NCI-H1105 treated with DMSO at 0.1 percent for 48 hours (cell line): ENCODE measurements at places on chromosomes 6 and 20.

- peak; percentile 63 for DNase-seq
Measured at GRCh38 chr6:119347466-119348095, 2.0 kb downstream of the MAN1A1 start.

GRCh38 chr20:50874111-50874757 lies 57.0 kb downstream of the ADNP start:
- no peak for DNase-seq

DNA sequence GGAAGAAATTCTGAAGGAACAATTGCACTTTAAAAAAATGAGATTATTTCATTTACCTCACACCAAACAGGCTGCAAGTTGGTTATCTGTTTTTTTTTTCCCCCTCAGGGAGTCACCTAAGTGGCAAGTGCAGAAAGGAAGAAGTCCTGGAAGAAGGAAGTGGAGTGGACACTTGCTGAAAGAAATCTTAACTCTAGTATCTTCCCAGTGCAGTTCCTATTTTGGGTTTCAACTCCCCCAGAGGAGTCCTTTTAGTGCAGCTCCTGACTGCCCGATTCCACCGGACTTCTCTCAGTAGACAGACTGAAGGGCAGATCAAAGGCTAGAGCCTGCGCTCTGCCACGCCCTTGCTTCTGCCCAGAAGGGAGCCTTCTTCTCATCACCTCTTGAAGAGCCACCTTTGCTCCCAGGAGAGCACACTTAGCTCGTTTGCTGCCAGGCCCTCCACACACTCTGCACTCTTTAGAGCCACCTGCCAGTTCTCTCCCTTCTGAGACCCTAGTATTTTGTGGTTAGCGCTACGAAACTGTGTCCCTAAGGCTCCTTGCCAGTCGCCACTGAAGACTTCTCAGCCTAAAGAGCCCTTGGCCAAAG lies 4.9 kb downstream of the MTCL3 start:
- DNase-seq = no peak

DNA sequence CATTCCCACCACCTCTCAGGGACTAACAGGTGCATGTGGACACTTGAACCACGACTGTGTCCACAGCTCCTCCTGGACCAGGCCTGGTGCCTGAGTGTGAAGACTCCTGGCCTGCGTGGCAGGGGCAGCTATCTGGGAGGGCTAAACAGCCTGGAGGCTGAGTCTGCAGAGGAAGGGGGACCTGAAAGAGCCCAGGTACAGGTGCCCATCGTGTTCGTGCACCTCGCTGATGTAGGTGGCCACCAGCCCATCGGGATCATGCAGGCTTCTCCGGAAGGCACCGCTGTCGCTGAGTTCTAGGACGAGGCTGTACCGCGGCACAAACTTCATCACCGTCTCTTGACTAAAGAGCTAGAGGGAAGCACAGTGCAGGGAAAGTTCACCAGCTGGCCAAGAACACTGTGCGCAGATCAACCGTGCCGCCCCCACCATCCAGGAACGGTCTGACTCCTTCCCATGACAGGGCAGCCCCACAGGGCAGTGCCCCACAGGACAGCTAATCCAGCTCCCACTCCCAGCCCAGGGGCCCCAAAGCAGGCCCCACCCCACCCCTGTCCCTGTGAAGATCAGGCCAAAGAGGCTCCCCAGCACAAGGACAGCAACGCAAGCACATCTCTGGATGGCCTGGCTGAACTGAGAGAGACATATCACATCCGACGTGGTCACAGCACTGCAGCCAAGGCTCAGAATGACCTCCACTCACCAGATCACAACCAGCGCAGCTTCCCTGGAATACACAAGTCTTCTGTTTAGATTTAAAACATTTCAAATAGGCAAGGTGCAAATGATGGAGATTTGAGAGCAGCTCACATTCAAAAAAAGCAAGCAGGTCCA lies 14.8 kb downstream of the CST7 start:
- DNase-seq = no peak

DNA sequence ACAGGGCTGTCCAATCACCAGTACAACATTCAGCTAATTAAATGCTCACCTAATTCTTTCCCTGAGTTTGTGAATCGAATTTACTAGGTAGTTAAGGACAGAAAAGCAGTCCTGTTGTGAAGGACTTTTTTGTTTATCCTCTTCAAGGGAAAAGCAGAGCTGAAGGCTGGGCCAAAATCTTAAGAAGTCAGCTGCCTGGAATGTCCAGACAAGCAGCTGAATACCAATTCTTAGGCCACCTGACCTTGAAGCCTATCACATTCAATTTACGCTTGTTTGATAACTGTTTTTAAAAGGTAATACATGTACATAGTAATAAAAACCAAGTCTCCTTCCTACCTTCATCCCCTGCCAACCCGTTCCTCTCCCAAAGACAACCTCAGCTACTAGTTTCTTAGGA lies 56.4 kb downstream of the UQCC1 start:
- no peak for DNase-seq

DNA sequence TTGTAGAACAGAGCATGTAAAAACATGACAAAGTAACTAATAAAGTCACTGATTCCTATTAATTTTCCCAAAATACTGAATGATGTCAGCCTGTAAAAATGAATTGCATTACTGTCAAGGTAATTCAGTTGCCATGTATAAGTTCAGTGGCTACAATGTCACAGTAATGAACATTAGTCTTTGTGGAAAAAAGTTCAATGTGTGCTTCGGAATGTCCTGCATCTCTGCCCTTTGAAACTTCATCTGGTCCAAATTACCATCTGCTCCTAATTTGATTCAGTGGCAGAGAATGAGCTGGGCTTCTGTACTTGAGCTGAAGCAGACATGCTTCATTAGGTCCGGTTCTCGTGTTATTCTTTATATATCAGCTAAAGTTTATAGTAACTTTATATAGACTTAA lies 567.4 kb downstream of the COL12A1 start:
- no peak for DNase-seq

DNA sequence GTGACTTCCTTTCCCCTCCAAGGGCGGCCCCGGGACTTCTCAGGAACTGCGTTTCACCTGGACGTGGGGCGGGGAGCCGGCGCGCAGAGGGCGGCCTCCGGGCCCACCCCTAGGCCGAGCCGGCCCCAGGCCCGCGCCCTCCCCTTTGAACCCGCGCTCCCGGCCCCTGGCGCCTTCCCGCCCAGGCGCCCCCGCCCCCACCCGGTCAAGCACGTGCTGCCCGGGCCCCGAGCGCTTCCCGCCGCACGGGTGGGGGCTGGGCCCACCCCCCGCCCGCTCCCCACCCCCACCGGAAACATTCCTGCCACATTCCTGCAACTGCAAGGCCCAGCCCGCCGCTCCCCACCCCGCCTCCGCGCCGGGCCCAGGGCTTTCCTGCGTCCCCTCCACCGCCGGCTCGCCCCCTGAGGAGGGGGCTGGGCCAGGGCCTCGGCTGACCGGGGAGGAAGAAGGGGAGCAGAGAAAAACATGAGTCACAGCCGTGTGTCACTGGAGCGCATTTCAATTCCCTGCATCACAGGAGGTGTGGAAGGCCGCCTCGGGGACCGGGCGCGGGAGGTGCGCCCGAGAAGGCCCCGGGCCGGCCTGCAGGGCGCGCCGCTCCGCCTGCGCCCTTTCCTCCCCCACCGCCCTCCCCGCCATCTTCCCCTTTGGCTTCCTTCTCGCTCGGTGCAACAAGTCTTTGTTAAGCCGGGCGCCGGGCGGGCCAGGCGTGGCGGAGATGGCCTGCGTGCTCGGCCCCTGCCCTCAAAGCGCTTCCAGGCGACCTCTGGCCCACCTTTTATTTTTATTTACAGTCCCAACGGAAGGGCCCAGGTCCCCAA lies 1.2 kb upstream of the HMGA1 start:
- no peak for DNase-seq

- DNase-seq = peak; percentile 94
Measured at GRCh38 chr6:28985462-28986164, 19.5 kb downstream of the ZNF311 start.

GRCh38 chr6:147506704-147507114 lies 1.8 kb upstream of the SAMD5 start:
- peak; percentile 26 for DNase-seq

DNA sequence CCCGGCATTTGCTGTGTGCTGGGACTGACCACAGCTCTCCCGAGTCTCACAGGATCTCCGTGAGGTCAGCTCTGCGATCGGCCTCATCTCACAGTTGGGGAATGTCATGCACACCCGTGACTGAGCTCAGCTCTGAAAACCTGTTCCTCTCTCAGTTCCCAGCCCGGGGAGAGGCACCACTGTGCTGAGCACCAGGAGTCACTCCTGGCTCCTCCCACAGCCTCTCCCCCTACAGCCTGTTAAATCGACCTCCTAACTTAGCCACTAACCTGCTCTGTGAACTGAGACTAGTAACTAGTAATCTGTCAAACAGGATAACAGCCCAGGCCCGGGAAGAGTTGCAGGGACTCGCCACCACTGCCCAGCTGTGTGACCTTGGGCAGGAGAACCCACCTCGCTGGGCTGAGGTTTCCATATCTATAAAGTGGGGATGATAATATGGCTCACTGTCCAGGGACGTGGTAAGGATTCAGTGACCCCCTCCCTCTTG lies 20.1 kb upstream of the NOL4L start:
- DNase-seq = no peak

- DNase-seq = no peak
Measured at GRCh38 chr6:129644567-129645015, 65.4 kb downstream of the ARHGAP18 start.

- peak; percentile 81 for DNase-seq
Measured at GRCh38 chr20:10131732-10132345, 86.8 kb upstream of the SNAP25 start.

GRCh38 chr6:94217836-94218235 lies 798.5 kb upstream of the EPHA7 start:
- DNase-seq = no peak

DNA sequence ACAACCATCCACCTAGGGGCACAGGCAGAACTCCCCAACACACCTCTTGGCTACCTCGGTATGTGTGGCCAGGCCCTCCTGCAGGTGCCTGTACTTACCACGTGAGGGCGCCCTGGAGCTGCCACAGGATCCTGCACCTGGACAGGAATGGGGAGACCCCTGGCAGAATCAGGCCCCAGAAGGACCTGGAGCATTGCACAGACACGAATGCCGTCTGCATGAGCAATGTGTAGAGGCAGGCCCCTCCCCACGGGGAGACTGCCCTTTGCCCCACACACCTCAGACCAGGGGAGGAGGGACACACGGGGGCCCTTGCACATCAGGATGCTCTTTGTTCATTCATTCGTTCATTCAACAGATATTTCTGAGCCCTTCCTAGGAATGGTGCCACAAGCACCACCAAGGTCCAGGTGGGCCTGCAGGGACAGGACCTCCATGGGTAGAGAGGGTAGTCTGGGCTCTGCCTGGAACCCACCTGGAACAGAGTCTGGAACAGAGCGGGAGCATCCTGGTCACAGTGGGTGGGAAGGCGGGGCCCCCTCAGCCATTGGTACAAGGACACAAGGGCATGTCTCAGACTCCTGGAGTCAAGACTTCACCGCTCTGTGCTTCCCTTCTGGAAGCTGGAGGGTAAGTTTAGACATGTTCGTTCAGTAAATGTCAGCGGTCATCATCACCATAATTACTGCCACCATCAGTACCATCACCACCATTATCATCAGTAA lies 32.3 kb downstream of the YTHDF1 start:
- peak; percentile 25 for DNase-seq

- DNase-seq = peak; percentile 95
Measured at GRCh38 chr6:3230900-3231246, 3.4 kb upstream of the TUBB2B start.

GRCh38 chr20:30812739-30813411 lies 444.6 kb upstream of the DEFB115 start:
- no peak for DNase-seq

DNA sequence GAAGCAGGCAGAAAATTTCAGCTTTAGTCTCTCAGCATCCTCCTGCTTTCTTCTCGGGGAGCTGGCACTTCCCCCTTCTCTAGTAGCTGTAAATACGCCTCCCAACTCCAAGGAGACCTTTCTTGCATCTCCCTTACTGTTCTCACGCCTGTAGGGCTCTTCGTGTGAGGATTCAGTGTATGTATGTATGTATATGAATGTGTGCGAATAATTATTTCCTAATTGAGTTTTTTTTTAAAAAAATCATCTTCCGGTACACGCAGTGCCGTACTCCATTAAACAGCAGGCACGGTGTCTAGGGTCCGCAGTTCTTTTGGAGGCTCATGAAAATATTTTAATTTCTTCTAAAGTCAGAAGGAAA lies 85.4 kb downstream of the HFE start:
- DNase-seq = peak; percentile 43

DNA sequence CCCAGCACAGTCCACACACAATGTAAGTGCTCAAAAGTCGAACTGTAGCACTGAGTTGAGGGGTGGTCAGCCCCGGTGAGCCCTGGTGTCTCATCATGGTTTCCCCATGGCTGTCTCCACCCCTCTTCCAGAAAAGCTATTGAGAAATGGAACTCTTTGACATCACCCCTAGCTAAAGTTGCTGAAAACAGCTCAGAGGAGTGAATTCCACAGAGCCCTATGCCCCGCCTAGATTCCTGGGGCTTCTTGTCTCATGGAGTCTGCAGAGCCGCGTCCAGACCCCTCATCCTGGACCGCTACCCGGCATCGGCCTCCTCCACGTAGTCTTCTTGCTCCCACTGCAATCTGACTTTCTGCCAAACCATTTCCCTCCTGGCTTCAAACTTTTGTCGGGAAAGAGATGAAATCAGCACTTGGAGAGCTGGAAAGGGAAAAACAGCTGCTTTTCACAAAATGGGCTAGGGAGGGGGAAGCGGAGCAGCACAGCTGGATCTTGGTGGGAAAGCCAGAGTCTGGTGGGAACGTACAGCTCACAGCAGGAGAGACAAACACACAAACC lies 132.2 kb downstream of the SNX5 start:
- DNase-seq = no peak

DNA sequence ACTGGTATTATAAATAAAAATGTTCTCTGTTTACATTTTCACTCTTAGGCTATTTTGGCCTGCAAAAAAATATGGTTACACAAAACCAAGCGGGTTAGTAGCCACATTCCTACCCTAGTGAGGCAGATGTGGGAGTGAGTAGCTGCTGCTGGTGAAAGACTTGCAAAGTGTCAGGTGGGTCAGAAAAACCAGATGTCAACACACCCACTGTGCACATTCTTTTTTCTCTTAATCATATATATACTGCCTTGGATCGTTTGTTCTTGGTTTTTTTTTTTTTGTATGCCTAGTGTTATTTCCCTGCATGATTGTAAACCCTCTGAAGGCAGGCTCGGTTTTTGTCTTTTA lies 68.0 kb upstream of the TFB1M start:
- no peak for DNase-seq

- no peak for DNase-seq
Measured at GRCh38 chr6:6392214-6393068, 72.0 kb upstream of the F13A1 start.

DNA sequence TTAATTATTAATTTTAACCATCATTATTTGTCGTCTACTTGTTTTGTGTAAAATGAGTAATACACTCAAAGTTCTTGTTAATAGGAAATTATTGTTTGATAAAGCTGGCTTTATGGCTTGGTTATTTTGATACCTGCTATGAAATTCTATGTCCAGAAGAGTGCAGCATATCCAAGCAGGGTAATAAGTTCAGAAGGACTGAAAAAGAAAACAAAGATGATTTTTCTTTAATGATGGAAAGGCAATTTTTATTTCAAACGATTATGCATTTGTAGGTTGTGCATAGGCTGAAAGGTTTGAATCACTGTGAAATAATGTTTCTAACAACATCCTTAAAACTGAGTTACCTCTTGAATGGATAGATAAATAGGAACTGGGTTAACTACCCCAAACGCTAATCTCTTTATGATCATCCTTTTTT lies 1.4 kb upstream of the MAN1A1 start:
- DNase-seq = peak; percentile 56
